D341Med (cell line): ENCODE measurements at places on chromosomes 16 and 17.

DNA sequence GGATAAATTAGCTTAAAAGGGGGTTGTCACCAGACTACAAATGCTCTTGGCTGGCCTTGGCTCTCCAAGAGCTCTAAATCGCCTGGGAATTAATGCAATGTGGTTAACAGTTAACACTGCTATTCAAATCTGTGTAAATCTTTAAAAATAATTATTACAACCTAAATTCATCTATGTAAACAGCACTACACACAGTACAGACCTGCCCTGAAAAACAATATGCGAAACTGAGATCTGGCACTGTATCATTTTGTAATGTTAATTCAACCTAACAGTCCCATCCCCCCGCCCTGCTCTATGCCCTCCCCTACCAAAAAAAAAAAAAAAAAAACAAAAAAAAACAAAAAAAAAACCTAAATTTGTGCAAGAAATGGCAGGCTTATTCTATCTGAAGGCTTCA, 40.9 kb downstream of the DCUN1D3 start:
- no peak for DNase-seq

- DNase-seq = no peak
Measured at GRCh38 chr16:81520560-81521135, 76.0 kb downstream of the CMIP start.

GRCh38 chr17:76238847-76239537, 1.3 kb downstream of the RNF157 start:
- DNase-seq = no peak

DNA sequence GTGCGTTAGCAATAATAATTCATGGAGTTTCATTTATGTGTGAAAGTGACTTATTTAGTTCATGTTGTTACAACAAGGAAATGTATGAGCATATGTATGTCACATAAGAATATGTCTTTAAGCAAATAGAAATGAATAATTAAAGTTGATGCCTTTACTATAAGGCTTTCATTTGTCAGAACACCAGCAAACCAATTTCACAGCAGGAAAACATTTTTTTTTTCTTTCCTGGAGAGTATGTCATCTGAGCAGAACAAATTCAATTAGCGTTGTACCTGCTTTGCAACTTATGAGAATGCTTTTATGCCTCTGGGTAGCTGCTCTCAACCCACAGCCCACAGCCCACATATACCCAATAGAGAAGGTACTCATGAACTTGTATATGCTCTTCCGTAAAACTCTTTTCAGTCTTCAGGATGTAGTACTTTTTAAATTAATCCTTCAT, 26.3 kb upstream of the APOH start:
- no peak for DNase-seq
